ENCODE measurements at places on chromosomes 11 and 22.

DNA sequence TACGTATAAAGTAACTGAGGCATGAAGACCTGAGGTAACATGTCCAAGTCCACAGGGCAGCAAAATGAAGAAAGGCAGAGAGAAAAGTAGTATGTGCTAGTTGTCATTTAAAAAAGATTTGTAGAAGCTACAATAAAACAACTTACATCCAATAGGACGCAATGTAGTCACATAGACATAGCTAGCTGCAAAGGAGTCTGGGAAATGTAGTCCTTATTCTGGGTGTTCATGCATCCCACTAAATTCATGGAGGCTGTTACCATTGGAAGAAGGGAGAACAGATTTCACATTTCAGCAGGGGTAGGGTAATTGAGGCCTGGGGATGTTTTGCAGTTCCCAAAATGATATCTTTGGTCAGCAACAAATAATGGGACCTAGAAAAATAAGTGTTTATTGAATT is 571.4 kb downstream of the MIAT start:
- no peak for DNase-seq

DNA sequence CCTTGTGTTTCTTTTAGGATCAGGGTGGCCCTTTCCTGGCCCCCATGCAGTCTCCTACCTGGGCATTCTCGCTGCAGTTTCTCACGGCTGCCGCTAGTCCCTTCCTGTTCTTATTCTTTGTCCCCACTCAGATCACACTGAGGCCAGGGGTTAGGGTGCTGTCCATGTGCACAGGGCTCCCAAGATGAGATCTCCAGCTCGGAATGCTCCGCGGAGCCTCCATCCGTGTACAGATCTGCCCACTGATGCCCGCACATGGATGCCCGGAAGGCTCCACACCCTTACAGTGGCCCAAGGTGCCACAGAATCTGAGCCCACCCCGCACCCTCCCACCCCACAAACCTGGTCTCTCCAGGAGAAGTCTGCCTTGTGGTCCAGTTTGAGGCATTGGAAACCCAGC is 457.3 kb downstream of the TBC1D22A start:
- no peak for DNase-seq

DNA sequence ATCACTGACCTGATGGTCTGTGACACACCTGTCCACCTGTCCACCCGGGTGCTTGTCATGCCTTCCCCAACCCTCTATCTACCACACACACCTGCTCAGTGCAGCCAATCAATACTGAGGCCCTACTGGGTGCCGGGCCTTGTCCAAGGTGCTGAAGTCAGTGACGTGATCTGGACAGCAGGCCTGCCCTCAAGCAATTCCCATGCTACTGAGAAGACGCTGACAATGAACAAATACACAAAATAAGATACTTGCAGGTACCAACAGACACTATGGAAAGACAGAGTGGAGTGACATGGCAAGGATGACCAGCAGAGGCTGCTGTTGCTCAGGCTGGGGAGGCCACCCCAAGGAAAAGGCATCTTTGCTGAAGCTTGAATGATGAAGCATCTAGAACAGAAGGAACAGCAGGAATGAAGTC is 21.2 kb downstream of the PLAAT3 start:
- DNase-seq: peak; percentile 41

- no peak for DNase-seq
These were observed 164.8 kb downstream of the C11orf87 start for GRCh38 chr11:109586789-109587188.

DNA sequence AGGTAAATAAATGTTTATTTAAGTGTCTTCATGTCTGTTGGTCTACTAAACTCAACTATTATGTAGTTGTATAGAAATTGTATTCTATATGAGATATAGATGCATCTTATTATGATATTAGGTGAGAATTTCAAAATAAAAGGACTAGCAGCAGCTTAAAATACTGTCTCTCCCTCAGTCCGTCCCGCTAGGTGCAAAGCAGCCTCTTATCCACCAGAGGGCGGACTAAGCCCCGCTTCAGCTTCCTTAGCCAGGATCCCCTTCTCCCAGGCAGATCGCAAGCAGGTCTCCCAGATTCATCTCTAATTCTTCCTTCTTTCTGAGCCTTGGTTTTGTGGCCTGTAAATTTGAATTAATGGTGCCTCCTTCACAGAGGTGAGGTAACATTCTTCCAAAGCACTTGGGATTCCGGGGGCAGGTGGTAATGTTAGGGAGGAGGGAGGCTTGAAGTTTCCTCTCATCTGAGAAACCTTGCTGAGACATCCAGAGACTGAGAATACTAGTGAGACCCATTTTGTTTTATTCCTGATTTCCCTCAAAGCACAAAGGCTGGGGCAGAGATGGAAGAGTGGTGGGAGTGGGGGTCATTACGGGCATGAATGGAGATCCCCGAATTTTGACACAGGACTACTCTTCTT is 13.5 kb upstream of the INSC start:
- DNase-seq: peak; percentile 79

- DNase-seq: no peak
These were observed 23.3 kb downstream of the ZBTB16 start for GRCh38 chr11:114082767-114083181.

- peak; percentile 49 for DNase-seq
These were observed 23.0 kb downstream of the C22orf23 start for GRCh38 chr22:37930270-37930951.

DNA sequence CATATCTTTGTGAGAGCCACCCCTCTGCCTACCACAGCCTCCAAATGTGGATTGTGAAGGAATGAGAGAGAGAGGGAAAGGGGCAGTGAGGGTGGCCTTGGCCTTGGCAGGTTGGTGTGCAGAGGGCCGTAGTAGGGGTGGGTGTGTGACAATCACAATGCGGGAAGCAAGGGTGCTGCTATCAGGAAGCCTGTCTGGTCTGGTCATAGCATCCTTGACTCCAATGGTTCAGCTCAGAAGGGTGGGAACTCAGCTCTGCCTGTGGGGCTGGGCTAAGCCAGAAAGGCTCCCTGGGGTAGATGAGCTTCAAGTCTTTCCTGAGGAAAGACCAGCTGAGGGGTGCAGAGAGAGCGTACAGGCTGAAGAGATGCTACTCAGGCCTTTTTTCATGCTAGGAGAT is 72.7 kb downstream of the RRM1 start:
- no peak for DNase-seq

DNA sequence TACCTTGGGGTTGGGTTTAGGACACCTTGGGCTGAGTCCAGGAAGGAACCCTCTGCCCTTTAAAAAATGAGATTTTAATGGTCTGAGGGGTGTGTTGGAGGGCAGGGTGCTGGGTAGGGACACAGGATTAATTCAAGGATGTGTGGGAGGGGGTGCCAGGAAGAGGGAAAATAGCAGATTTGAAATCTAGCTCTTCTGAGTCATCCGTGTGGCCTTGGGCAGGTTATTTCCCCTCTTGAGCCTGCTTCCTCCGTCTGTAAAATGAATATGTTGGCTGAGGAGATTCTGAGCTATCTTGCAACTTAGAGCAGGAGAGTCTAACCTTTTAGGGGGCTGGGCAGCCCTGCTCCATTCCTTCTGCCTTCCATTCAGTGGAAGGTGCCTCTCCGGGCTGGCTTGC is 3.0 kb downstream of the TSPAN18 start:
- no peak for DNase-seq

- no peak for DNase-seq
These were observed at the start of gene OR5W2 for GRCh38 chr11:55914482-55914881. Gene OR5W2 (minus strand): TSS chr11:55914582. CDS start chr11:55914582, 0 bp downstream.

DNA sequence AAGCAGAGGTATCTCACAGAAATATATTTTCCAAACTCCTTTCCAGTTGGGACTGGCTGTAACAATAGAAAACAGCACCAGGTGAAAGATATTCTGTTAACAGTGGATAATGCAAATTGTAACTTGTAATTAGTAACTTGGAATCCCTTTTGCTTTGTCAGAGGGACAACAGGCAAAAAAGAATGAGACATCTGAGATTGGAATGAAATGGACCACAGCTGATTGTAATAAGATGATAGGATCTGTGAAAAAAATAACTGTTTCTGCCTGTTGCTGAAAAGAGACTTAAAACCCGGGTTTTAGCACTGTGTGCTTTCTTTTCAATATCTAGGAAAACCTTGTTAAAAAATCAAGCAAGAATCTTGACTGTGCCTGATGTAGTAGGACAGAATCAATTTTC is 655.7 kb downstream of the METTL15 start:
- no peak for DNase-seq

DNA sequence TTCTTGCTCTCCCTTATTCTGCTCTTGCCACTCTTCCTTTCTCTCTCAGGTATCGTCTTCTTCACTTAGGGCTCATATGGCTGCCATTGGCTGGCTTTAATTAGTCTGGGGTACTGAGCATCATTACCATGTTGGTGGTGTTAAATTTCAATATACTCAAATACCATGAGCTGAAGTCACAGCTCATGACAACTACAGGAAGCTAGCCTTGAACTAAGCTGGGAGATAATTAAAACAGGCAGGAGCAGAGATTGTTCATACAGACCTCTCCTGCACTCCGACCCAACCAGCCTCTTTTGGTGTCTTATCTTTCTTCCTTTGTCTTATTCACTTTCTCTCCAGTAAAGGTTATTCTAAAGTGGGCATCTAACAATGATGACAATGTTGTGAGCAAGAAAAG is 130.9 kb upstream of the BLID start:
- peak; percentile 11 for DNase-seq

DNA sequence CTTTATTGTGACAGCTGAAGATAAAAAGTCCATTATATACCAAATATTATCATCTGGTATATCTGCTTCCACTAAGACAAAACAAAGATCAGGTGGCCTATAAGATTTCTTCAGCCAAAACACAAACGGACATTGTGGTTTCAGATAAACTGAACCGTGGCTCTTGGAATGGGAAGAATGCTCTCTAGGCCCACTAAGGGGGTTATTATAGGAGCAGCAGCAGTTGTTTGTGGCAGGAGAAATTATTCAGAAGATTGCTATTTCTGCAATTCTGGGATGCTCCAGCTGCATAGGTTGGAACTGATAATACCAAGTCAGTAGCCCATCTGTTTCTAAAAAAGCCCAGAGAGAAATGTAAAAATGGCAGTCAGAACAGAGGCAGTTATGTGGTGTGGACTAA is 145.3 kb downstream of the NCAM1 start:
- no peak for DNase-seq

DNA sequence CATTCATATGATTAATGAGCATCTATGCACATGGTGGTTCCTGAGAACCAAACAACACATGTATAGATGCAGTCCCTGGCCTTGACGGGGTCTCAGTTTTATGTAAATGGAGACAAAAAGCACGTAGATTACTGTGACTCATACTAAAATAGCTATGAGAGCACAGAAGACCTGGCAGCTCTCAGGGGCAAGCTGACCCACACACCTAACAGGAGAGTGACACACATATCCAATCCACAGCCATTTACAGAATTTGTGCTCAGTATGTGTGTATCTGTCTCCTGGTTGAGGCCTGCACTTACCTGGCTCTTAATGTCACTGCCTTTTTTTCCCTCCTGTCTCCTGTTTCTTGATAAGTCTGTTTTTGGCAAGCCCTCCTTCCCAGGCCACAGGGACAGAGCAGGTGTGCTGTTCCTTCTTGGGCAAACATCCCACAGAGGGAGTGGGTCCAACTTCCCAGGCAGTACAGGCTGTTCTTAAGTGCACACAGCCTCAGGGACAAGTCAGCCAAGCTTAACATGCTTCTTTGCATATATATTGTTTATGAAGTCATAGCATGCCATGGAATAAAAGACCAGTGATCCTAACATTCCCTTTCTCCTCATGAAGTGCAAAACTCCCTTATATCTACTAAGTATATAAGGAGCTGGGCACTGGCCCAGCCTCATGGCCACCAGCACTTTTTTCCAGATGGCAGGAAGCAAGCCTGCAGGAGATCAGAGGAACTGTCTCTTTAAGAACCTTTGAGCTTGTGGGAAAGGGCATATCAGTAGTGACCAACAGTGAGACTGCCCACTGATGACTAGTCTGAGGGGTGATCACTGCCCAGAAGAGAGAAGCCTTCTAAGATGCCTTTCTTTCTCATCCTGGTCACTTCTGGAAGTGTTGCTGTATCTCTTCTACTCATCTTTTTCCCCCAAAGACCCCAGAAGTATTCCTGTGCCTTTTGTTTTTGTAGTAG is 124.7 kb upstream of the CCDC90B start:
- no peak for DNase-seq

DNA sequence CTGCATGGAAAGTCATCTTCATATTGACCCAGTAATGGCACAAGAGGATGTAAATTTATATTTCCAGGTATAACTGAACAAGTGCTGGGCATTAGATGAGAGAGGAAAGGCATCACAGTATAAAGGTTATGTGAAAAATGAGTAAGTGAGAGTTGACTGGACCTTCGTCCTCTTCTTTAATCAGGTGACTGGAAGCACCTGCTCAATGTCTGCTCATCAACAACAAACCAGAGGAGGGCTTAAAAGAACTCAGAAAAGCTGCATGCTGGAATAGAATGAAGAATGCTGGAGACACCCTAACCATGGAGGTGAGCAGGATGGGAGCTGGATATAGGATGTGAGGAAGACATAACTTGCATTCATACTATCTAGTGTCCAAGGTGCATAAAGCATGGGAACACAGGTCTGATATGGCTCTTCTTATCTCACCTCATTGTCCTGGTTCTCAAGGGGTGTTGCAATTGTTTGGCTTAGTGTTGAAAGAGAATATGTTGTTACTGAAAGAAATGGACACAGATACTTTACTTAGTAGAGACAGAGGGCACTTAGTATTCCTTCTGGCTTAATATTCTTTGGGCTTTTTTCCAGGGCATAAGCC is 7.3 kb upstream of the SLC22A9 start:
- no peak for DNase-seq

DNA sequence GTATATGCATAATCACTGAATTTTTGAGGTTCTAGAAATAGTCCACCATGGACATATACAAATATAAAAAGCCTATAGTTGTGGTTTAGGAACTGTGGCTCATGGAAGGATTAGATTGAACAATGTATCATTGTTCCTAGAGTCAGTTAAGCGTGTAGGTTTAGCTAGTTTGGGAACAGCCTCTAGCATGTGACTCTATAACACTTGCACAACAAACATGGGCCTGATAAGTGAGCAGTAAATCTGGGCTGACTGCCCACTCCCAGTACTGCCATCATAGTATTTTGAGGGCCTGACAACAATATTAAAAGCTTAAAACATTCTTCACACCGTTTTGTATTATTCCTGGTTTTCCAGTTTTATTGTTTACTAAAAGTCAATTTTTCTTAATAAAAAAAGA is 47.0 kb downstream of the YAP1 start:
- peak; percentile 84 for DNase-seq

DNA sequence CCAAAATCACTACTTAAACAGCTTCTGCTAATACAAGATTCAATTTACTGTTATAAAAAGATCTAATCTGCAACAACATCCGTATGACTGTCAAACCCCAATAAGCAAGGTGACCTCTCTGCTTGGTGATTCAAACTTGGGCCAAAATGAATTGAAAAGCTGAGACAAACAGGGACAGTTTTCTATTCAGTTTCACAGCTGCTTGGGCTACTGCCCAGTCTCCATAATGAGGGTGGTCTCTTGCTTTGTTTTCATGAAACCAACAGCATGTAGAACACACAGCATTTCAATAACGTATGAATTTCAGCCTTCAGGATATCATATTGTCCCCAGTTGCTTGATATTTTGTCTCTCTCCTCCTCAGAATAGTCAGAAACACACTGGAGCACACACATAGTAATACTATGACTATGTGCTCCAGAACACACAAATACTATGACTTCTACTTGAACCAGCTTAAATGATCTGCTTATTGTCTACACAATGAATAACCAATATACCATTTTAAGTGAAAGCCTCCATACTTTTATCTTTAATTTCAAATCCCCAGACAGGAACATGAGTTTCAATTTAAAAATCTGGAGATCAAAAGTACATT is 285.0 kb downstream of the TTC28 start:
- DNase-seq: no peak

All from fibroblast of mammary gland (primary cell).